NCI-H748 treated with DMSO at 0.1 percent for 48 hours (cell line): ENCODE measurements at places on chromosomes 5 and 9.

DNA sequence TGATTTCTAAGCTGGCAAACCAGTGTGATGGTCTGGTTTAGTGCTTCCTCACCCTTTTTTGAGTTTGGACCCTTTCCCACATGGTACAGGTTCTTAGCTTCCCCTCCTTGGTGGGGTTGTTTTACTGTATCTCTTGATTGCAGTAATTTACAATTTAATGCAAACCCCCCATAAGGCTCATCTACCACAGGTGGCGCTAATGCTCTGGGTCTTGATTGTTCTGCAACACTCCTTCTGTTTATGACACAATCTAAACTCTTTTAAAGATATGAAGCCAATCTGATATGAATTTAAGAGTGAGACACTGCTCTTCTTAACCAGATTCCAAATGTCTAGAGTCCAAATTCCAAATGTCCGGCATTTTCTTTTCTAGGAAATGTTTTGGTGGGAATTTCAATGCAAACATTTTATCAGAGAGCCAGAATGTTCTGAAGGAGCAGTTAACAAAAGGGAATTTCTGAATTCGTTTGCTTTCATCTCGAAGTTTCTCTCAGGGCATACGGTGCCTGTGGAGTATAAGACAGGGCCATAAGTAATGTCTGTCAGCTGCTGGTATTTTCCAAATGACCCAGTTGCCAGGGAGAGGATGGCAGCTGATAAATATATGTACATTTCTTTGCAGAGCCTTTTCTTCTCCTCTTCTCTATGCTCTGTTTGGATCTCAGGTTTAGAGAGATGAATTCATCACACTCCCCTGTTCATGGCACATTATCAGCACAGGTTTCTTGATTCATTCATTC lies 246.8 kb downstream of the ARHGAP26 start:
- DNase-seq: peak; percentile 47

DNA sequence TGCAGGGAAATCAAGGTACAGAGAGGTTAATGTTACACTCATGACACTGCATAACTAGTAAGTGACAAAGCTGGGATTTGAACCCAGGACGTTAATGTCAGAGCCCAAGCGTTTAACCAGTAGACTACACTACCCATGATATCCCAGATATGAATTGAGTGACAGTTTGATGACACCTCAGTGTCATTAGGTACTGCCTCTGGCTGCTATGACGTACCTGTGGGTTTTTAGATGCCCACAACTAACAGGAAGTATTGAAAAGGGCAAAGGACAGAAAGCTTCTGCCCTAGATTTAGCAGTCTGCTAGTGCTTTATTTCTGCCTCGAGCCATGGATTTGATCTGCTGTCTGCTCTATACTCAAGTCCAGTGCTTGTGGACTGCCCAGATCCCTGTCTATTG lies 56.2 kb downstream of the GLRA1 start:
- no peak for DNase-seq

DNA sequence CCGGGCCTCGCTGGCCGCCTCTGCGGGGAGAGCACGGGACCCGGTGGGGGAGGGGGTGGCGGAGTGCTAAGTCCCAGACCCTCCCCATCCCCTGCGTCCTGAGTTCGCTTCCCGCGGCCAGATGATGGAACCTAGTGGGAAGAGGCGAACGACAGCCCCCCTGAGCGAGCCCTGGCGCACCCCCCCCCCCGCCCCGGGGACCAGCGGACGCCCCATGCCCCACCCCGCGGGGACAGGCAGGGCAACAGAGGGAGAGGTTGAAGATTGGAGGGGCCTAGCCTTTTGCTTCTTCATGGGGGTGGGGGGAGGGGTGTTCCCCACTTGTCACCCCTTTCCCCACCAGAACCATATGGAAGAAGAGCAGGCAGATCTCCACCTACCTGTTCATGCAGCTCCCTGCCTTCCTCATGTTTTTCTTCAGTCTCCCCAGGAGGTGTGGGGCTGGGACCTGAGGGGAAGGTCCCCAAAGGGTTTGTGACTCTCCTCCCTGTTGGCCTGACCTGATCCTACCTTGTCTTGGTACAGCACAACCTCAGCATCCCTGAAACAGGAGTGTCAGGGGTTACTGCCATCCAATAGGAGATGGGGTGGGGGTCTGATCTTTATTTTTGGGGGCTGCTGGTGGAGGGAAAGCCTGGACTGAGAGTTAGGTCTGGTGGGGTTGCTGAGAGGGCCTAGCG lies 485 bp downstream of the FAM53C start:
- no peak for DNase-seq

- no peak for DNase-seq
Measured at GRCh38 chr9:109652971-109653370, 127.0 kb upstream of the PALM2AKAP2 start.

GRCh38 chr9:5790923-5791322 lies 42.0 kb downstream of the ERMP1 start:
- DNase-seq: no peak

GRCh38 chr9:36450110-36450732 lies 50.2 kb upstream of the RNF38 start:
- peak; percentile 11 for DNase-seq

DNA sequence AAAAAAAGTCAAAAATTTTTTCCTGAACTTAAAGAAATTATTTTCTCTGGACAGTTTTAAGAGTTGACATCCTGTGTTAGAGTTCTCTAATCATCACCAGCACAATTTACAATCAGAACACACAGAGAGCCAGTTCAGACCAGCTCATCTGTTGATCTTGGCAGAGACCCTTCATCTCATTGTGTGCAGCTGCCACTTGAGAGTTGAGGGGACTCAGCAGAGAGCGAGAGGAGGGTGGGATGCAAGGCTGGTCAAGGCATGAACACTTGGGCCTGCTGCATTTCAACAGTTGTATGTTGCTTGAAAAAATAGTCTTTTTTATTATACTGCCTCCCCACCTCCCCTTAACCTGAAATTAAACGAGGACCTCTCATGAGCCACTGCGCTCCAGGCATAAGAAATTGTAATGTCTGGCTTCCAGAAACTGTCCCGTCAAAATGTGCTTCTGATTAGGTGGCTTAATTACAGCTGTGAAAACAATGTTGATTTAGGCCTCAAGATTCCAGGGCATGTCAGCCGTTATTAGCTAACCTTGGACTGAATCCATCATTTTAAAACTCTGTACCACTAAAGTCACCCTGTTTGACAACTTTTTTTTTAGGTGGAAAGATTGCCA lies 383.6 kb downstream of the CCDC171 start:
- DNase-seq: peak; percentile 84

DNA sequence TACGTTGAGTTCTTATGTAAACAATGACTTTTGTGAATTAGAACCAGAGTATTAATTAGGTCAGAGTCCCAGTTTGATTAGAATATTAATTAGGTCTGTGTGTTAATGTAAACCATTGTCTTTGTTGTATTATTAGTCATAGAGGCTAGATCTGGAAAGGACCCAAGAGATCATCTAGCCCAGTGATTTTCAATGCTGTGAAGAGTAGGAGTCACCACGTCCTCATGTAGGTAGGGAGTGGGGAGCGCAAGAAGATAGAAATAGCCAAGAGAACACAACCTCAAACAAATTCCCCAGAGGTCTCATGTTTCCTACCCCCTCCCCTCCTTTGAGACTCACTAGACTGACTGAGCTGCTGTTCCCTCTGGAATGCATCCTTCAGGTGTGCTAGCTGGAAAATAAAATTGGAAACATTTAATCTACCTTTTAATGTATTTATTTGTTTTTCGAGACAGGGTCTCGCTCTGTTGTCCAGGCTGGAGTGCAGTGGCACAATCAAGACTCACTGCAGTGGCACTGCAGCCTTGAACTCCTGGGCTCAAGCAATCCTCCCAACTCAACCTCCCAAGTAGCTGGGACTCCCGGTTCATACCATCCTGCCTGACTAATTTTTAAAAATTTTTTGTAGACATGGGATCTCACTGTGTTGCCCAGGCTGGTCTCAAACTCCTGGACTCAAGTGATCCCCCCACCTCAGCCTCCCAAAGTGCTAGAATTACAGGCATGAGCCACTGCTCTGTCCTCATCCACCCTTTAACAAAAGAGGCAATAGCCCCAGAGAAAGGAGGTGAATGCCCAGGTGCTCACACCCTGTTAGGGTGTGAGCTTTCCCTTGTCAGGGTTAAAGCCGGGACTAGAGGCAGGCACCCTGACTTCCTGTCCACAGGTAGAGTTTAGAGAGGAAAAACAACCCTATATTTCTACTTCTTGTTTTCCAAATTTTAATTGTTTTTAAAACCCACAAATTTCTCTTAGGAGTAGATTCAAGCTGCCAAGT lies 92.9 kb downstream of the INIP start:
- no peak for DNase-seq

GRCh38 chr5:159581502-159582249 lies 251.4 kb upstream of the IL12B start:
- DNase-seq: no peak

GRCh38 chr9:104287253-104287878 lies 193.3 kb downstream of the SMC2 start:
- no peak for DNase-seq

DNA sequence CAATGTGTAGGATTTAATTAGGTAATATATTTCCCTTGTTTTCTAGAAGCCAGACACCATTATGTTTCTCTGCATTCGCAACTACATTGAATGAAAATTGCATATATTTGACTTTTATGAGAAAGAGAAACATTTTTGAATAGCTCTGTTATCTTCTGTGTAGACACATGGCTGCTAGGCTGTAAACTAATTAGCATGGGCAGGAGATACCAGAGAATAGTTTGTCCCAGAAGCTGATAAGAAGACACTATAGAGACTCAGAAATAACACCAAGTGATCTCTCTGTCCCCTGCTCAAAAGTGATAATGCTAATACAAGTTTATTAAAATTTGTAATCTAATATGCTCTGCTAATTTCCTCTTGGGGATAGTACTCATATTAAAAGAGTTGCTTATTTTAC lies 198.0 kb upstream of the TUSC1 start:
- no peak for DNase-seq

GRCh38 chr5:64682608-64683007 lies 7.7 kb upstream of the SHISAL2B start:
- DNase-seq: no peak

GRCh38 chr5:10301842-10302610 lies 5.7 kb downstream of the CMBL start:
- DNase-seq: peak; percentile 73

DNA sequence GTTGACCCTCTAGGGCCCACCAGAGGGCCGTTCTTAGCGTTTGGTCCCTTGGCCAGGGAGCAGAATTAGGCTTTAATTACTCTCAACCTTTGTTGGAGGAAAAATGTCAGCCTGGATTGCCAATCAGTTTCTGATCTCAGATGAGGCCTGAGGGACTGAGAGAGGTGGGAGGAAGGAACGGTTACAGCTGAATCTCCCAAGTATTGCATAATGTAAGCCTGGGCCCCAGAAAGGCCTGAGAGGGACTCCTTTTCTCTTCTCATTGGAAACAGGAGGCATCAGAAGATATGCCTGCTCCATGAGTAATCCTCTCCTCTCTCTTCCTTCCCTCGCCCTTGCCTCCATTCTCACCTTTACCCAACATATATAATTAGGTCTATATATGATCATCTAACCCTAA lies 105.7 kb downstream of the INSYN2B start:
- DNase-seq: no peak

DNA sequence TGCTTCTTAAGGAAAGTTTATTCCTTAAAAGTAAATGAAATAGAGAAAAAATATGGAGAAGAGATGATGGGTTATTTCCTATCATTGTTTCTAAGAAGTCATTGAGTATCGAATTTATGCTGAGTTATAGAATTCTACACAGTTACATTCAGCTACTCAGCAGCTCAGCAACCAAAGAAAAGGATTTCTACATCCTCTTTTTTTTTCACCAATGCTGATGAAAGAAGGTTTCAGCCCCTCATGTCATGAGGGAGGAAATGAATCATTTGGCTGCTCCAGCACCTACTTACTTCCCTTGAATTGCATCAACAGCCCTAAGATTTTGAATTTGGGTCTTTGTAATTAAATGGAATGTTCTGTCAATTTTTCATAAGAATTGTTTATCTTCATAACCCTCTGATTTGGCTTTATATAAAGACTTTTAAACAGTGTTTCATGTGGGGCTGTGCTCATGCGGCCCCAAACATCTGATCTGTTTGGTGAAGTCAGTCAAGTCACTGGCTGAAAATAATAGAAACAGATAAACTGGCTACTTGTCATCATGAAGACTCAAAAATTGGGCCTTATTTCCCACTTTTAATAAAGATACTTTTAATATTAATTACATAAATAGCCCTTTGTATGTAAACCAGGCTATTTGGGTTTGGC lies 18.5 kb upstream of the SNX2 start:
- no peak for DNase-seq

DNA sequence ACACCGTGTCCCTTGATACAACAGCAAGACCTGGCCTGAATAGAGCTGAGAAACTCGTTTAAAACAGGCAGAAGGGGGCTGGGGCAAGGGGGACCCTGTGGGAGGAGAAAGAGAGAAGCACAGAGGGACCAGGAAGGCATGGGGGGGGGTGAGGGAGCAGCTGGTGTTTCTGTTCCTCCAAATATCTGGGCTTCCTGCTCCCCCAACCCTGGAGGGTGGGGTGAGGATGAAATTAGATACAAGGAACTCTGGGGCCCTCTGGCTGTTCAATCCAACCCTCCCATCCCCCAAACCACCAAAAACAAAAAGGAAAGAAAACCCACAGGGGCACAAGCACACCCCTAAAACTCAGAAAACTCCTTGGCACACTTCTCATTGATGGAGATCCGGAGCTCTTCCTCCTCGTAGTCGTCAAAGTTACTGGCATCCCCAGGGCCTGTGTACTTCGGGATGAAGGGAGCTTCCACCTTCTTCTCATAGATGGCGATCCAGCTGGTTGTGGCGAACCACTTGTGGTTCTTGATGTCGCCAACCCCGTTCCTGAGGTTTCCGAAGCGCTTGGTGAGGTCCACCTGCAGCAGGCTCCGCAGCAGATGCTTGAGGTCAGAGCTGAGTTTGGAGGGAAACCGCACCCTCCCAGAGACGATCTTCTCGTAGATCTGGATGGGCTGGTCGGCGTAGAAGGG lies 1.1 kb downstream of the PRKACG start:
- no peak for DNase-seq

GRCh38 chr5:178421699-178422399 lies 168.3 kb downstream of the COL23A1 start:
- DNase-seq: no peak

DNA sequence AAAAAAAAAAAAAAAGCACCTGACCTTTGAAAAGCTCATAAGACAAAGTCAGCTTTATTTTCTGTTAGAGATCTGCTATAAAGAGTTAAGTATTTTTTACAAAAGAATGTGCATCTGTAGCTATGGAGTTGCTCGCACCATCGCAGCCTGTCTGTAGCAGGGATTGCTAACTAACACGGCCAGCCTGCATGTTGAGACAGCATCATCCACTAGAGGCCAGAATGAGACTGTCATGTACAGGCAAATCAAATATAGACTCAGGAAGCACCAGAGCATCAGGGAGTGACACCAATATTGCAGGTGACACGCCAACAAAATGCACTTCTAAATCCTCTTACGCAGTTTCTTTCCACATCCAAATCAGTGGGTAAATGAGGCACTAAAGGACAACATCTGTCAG lies 136.3 kb upstream of the RASEF start:
- peak; percentile 34 for DNase-seq

DNA sequence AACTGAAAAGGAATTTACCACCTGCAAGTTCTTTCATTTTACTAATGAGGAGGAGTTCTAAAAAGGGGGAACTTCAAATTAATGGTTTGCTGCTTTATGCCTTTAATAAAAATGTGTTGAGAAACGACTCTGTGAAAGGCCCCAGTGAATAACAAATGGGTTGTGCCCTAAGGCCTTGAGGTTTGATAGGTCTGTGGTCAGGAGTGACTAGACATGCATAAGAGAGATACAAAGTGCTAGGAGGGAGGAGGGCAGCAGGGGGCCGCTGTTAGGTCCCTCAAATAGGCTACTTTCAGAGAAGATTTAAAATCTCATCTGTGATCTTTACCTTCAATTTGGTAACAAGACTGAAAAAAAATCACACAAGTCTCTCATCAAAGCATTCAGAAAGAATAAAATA lies 58.3 kb downstream of the FAM81B start:
- no peak for DNase-seq

GRCh38 chr5:170896779-170897178 lies 35.0 kb downstream of the RANBP17 start:
- no peak for DNase-seq
